ENCODE measurements at places on chromosomes 16 and 17.

GRCh38 chr16:86044881-86045590, 146.1 kb downstream of the IRF8 start:
- peak; percentile 18 for DNase-seq

- DNase-seq: no peak
Measured at GRCh38 chr17:75075597-75076336, 12.0 kb upstream of the SLC16A5 start.

GRCh38 chr16:610513-611381, 20.0 kb upstream of the WFIKKN1 start:
- DNase-seq: no peak

- no peak for DNase-seq
Measured at GRCh38 chr16:25922438-25922837, 230.7 kb downstream of the HS3ST4 start.

GRCh38 chr16:53458635-53459034, 24.4 kb downstream of the RBL2 start:
- no peak for DNase-seq

- no peak for DNase-seq
Measured at GRCh38 chr16:14307059-14307526, 236.0 kb downstream of the MRTFB start.

DNA sequence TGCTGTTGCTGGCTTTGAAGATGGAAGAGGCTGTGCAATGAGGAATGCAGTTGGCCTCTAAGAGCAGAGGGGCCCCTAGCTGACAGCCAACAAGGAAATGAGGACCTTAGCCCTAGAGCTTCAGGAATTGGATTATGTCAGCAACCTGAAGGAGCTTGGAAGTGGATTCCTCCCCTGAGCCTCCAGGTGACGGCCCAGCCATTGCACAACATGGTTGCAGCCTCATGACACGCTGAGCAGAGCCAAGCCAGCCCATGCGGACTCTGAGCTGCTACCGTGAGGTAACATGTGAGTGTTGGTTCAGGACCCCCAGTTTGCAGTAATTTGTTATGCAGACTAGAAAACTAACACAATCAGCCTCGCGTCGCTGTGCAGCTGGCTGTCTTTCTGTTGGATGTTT, 20.2 kb downstream of the CCDC42 start:
- DNase-seq: no peak

DNA sequence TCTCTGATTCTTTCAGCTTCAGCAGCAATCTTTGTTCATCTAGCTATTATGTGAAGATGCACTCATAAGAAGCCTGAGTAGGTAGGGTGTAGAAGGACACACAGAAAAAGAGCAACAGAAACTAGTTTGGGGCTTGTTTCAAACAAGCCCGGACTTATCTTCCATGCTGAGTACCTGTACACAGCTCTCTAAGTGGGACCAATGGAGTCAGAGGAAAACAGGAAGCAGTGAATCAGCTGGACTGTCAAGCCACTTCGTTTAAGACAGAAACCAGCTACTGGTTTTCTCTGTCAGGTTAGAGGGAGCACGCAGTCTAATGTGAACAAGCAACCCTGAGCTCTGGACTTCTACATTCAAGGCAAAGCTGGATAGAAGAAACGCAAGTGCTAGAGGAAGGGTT, 16.0 kb downstream of the MAP2K6 start:
- DNase-seq: no peak

- no peak for DNase-seq
Measured at GRCh38 chr17:57515662-57516211, 229.4 kb downstream of the CCDC182 start.

- peak; percentile 64 for DNase-seq
Measured at GRCh38 chr17:35930211-35931065, at the start of gene RDM1. TSS of gene RDM1 (minus strand) at chr17:35930773. CDS start at chr17:35930727, 46 bp downstream.

DNA sequence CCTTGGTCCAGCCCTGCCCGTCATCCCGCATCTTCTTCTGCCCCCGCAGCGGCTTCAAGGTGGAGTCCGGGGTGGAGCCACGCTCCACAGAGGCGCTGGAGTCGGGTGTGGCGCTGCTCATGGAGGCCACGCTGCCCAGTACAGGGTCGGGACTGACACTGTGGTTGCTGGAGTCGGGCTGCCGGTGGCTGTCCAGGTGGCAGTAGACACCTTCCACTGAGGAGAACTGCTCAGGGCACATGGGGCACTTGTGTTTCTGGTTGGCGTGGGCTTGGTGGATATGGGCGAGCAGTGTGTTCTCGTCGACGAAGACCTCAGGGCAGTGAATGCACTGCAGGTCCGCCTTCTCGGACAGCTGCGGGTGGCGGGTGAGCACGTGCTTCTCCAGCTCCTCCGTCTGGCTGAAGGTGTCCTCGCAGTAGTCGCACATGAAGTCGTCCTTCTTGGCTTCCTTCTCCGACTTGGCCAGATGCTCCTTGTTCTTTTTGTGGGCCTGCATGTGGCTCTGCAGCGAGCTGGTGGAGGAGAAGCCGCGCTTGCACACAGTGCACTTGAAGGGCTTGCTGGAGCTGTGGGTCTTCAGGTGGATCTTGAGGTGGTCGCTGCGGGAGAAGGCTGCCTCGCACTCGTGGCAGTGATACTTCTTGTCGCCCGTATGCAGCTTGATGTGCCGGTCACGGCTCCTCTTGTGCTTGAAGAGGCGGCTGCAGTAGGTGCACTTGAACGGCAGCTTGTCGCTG, 217.8 kb downstream of the ZNF423 start:
- no peak for DNase-seq

DNA sequence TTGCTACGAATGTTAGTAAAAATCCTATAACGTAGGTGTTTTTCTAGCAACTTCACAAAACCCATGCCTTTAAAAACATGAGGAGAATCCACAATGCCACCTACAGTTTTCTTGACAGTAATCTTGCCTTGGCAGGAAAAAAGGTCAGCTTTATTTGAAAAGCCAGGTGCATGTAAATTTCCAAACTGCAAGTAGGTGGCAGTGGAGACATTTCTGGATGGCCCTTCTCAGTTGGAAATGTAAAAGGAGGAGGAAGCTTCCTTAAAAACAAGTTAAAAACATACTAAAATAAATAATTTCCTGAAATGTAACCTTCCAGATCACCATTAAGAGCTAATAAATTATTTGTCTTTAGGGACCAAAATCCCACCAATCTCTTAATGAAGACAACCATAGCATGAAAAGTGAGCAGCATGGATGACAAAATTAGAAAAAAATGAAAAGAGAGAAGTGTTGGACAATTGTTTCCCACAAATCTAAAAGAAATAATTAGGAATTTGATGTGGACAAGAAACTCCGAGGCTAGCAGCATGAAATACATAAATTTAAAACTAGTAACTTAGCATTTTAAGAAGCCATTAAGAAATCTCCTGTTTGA, 152.2 kb downstream of the SNX11 start:
- DNase-seq: no peak

DNA sequence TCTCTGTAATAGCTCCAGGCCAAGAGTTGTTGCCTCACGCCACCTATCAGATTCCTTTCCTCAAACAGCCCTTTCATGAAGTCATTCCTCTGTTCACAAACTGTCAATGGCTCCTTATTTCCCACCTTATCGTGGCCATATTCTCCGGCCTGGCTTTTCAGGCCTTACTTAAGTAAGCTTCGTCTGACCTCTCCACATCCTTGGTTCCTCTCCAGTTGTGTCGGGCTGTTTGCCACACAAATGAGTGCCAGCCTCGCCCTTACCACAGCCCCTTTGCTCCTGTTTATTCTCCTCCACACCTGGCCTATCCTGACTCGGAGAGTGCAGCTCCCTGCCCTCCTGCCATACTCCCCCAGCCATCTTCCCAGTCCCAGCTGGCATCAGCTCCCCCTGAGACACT, 2.0 kb downstream of the TP53I13 start:
- DNase-seq: no peak

- no peak for DNase-seq
Measured at GRCh38 chr16:19874851-19875546, 9.6 kb downstream of the GPRC5B start.

DNA sequence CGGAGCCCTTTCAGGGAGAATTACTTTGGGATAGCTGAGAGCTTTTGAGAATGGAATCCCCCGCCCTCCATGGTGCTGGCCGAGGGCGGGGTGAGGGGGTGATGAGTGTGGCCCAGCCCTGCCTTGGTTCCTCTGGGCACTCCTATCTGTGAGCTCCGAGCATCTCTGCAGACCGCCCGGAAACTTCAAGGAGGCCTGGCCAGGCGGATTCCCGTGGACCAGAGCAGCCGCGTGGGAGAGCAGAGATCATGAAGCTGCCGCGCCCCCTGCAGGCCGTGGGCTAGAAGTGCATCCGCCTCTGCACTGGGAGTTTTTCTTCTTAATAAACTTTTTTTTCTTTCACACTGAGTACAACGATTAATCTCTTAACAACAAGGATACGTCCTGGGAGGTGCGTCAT, 392.9 kb upstream of the EEF2KMT start:
- no peak for DNase-seq

- no peak for DNase-seq
Measured at GRCh38 chr17:50687200-50688066, 20.3 kb downstream of the ANKRD40 start.

DNA sequence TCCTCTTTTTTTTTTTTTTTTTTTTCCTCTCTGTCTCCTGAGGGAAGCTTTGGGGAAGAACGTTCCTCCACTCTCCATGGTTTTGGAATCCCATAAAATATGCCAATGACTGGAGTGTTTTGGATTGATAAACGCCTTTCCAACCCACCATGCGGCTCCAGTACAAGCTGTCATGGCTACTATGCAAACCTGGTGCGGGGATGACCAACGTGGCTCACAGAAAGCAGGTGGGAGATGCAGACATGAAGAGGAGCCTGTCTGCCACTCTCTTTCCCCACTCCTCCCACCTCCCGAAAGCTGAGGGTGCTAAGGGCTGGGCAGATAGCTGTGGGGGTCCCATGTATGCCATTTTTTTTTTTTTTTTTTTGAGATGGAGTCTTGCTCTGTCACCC, 69.9 kb upstream of the SEC14L1 start:
- DNase-seq: no peak

GRCh38 chr16:62732092-62732491, 695.9 kb upstream of the CDH8 start:
- no peak for DNase-seq

DNA sequence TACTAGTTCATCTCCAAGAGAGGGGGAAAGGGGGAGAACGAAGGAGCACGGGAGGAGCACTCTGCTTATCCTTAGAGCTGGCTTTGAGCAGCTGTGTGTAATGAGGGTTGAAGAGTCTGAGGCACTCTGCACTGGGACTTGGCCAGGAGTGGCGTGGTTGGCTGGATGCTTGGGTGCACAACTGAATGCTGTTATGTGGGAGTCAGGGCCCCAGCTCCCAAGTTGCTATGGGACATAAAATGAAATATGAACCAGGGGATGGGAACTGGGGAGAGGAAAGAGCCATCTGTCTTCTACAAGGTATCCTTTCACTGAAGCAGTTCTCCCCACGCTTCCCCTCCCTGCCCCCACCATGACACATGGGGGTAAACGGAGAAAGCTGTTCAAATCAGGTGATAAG, 105.9 kb upstream of the ANKFN1 start:
- DNase-seq: no peak

DNA sequence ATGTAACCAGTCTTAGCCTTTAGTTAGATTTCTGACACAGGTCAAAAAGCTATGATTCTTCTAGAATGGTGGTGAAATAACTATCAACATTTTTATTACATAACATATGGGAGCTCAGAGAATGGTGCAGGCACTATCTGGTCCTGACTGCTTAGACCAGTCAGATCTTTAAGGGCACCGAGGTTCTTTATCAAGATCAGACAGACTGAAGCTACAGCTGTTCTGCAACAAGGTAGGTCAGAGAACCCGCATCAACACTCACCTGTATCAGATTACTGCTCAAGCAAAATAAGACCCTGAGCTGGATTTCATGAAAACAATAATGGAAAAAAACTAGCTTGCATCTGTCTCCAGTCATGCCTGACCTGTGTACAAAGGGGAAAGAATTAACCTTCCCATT, 160.4 kb downstream of the KCNJ2 start:
- no peak for DNase-seq

GRCh38 chr17:59892251-59892923, 356 bp downstream of the TUBD1 start:
- DNase-seq: no peak

DNA sequence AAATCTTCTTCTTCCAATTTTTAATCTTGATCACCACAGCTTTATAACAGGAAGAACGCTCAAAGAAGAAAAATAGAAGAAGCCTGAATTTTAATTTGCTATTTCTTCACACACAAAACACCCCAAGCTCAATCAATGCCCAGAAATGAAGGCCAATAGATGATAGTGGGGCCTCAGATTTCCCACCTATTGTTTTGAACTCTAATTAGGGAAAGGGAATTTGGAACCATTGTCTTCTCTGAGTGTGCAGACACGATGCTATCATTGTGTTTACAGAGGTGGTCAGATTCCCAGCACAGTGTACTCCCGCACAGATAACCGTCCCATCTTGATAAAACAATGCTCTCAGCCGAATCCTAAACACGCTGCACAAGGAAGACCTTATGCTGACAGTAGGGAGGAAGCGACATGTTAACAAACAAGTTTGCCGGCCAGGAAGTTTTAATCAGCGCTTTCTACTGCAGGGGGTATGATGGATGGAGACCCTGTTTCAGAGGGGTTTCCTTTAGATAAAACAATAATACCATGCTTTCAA, 684.7 kb downstream of the MAF start:
- no peak for DNase-seq
